ENCODE measurements at places on chromosomes 1 and 21.

- no peak for DNase-seq
These were observed 636.9 kb downstream of the KIF26B start for GRCh38 chr1:245791410-245792312.

- no peak for DNase-seq
These were observed 1.0 kb upstream of the AK4 start for GRCh38 chr1:65146908-65147423.

DNA sequence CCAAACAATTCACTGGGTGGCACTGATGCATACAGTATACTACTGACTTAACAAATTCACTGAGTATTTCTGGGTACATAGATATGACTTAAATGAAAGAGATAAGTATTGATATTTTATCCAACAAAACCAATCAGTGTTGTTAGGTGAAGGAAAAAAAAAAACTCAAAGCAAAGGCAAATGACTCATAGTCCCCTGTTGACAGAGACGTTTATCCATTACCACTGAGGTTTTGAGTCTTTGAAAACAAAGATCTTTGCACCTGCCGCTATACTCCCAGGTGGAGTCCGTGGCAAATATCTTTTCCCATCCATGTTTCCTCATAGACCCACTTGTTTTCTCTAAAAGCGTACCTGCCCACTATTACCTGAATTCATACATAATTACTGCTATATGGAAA lies 18.4 kb downstream of the DYNLT5 start:
- no peak for DNase-seq

DNA sequence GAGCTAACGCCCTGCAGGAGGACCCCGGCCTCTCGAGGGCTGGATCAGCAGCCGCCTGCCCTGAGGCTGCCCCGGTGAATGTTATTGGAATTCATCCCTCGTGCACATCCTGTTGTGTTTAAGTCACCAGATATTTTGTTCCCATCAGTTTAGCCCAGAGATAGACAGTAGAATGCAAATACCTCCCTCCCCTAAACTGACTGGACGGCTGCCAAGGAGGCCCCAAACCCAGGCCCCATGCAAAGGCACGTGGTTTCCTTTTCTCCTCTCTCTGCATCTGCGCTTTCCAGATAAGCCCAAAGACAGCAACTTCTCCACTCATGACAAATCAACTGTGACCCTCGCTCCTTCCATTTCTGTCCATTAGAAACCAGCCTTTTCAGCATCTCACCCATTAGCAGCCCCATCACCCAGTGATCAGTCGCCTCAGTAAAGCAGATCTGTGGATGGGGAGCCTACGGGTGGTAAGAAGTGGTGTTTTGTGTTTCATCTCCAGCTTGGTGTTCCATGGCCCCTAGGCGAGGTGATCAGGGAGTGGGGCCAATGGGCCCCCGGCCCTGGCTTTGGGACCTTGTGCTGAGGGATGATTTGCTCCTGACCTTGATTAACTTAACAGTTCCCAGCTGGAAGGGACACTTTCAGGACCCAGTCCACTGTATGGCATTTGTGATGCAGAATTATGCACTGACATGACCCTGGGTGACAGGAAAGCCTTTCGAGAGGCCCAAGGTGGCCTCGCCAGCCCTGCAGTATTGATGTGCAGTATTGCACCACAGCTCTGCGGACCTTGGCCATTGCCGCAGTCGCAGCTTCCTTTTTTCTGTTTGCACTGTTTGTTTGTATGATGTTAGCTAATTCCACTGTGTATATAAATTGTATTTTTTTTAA lies 5.2 kb downstream of the NPPA start:
- DNase-seq: no peak

GRCh38 chr1:163258181-163258580 lies 55.5 kb upstream of the RGS5 start:
- no peak for DNase-seq

DNA sequence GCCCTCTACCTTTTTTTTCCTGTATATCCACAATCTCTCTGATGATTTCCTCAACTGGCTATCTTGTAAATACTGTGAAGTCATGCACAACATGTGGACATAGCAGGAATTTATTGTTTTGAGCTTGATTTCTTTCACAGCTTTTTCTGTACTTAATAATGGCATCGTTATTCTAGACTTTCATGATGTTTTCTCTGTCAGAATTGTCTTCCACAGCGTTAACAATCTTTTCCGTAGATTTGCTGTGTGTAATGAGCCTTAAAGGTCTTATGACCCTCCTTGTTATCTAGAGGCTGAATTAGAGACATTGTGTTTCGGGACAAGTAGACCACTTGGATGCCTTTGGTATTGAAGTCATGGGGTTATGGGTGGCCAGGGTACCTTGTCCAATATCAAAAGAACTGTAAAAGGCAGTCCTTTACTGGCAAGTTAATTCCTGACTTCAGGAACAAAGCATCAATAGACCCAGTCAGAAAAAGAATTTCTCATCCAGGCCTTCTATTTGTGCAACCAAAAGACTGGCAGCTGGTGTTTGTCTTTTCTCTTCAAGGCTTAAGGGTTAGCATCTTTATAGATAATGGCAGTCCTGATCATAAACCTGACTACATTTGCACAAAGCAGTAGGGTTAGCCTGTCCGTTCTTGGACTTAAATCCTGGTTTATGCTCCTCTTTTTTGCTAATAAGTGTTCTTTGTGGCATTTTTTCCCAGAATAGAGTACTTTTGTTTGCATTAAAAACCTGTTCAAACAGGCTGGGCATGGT lies 30.1 kb upstream of the CHAF1B start:
- DNase-seq: no peak

GRCh38 chr1:72062584-72062983 lies 219.8 kb downstream of the NEGR1 start:
- no peak for DNase-seq

- DNase-seq: no peak
These were observed 8.0 kb upstream of the TMEM52 start for GRCh38 chr1:1926886-1927660.

GRCh38 chr1:234408757-234409156 lies 35.5 kb downstream of the COA6 start:
- no peak for DNase-seq

DNA sequence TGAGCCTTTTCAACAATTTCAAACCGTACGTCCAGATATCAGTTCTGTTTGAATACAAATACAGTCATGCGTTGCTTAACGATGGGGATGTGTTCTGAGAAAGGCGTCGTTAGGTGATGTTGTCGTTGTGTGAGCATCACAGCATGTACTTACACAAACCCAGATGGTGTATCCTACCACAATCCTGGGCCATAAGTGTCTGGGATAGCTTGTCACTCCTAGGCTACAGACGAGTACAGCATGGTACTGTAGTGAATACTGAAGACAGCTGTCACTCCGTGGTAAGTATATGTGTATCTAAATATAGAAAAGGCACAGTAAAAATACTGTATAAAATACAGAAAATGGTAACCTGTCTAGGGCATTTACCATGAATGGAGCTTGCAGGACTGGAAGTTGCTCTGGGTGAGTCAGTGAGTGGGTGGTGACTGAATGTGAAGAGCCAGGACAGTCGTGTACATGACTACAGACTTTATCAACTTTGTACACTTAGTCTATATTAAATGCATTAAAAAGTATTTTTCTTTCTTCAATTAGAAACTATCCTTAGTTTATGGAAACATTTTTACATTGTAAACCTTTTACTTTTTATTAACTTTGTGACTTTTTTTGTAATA lies 10.5 kb upstream of the OR2W3 start:
- no peak for DNase-seq

DNA sequence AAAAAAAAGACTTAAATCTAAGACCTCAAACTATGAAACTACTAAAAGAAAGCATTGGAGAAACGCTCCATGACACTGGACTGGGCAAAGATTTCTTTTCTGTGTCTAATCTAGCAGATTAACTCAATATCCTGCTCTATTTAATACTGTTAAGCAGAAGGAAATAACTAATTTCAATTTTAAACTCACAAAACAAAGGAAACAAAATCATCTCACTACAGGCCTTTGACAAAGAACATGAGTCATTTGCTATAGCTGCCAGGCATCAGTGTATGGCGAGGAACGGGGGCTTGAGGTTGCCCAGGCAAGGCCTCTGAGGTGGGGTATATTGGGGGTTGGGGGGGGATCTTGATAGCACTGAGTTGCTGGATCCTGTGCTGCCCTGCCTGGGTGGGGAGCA lies 20.9 kb downstream of the SZT2 start:
- DNase-seq: no peak

DNA sequence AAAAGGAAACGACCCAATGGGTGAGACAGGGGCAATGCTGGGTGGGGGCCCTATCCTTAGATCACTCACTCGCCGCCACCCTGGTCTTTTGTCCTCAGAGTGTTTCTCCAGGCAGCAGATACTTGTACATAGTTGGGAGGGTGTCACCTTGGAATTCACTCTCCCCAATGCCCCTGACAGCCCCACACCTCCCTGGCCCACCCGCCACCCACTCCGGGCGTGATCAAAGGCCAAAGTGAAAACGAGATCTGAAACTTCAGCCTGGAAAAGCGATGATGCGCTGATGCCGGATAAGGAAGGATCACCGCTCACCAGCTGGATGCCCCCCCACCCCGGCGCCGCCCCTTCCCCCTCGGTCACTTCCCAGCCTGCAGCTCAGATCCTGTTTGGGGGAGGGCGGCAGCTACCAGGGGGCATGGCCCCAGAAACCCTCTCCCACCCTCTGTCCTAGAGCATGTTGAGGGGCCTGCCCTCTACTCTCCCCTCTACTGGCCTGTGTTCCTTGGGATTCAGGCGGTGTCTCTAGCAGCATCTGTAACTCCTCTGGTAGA lies 33.6 kb upstream of the CASZ1 start:
- DNase-seq: no peak

DNA sequence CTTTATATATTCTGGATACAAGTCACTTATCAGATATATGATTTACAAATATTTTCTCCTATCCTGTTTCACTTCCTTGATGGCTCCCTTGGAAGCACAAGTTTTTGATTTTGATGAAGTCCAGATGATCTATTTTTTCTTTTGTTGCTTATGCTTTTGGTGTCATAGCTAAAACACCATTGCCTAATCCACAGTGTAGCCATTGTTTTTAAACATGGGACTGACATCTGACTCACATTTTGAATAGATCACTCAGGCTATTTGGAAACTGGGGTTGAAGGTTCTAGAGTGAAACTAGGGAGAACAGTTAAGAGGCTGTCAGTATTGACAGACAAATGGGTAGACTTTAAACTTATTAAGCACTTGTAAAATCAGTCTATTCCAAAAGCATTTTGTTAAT lies 16.6 kb downstream of the AK4 start:
- DNase-seq: no peak

DNA sequence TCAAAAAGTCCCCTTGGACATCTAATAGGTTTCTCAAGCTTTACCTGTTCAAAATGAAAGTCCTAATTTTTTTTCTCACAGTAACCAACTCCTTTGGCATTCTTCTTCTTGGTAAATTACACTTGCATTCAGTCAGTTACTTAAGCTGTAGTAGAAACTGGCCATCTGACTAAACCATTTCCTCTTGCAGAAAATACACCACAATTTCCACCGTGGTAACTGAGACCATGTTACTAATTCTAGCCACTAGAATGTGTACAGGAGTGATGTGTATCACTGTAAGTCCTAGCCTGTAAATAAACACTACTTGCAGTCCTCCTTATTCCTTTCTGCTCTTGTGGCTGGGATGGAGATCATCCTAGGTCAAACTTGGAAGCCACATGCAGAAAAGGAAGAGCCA lies 965.4 kb upstream of the TMPRSS15 start:
- DNase-seq: no peak

- no peak for DNase-seq
These were observed 122.7 kb downstream of the FASLG start for GRCh38 chr1:172781513-172782140.

DNA sequence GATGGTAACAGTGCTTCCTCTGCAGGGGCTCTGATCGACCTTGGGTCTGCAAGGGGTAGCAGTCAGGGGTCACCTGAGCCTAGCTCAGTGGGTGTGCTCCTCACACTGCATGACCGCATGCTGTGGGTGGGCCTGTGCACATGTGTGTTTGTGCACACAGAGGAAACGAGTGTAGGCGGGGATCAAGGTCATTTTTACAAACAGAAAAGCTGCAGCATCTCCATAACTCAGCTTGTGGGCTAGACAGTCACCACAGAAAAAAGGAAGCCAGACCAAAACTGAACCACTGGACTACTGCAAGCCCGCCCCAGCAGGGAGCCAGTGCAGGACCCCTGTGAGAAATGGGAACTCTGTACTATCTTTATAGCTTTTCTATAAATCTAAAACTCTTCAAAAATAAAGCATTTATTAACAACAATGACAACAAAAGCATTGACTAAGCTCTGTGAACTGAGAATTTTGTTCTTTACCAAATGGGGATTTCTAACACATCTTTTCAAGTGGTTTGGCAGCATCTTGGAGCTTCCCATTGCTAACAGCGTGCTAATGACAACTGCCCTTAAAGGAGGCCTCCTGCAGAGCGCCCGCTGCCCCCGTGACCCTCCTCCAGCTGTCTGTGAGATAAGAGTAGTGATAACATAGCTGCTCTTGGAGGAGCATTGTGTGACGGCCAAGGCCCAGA lies 19.9 kb upstream of the NEK2 start:
- no peak for DNase-seq

- DNase-seq: no peak
These were observed 70.2 kb upstream of the GOLT1A start for GRCh38 chr1:204283711-204284651.

DNA sequence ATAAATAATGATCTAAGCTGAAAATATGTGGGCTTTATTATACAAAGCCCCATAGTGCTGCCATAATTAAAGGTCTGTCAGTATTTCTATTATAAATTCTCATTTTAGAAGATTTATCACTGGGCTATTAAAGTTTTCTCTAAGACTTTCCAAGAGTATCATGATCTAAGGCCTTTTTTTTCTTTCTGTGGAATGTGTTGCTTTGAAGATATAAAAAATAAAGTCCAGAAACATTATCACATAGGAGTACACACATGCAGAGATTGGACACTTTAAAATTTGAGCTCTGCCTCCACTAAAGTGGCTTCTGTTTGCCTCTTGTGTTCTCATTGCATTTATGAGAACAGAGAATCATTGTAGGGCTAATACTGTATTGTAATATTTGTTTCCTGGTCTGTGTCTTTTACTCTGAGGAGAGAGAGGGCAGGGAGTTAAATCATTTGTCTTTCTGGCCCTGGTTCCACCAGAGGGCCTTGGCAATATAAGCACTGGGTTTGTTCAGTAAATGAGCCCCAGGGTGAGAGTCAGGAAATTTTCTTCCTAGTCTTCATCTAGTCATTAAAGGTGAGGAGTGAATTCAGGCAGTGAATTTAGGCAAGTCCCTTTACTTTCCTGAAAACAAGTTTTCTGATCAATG lies 70.2 kb downstream of the NFIA start:
- no peak for DNase-seq

- no peak for DNase-seq
These were observed 20.9 kb upstream of the EVA1B start for GRCh38 chr1:36344395-36344680.

- no peak for DNase-seq
These were observed 52.7 kb upstream of the ATP5PO start for GRCh38 chr21:33968080-33968994.

DNA sequence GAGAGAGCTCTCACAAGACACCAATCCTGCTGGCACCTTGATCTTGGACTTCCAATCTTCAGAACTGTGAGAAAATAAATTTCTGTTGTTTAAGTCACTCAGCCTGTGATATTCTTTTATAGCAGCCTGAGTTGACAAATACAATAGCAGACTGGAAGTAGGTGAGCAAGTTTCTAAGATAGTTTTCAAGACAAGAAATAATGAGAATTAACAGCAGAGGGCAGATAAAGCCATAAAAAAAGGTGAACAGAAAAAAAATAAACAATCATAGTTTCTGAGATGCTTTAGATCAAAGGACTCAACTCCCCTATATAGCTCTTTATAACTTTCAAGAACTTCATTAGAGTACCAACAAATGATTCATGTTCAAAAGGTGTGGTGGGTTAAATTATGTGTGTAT lies 119.8 kb downstream of the PLPPR5 start:
- DNase-seq: no peak

GRCh38 chr21:45894906-45895777 lies 86.4 kb upstream of the COL6A1 start:
- DNase-seq: no peak
